Activated naive CD4-positive, alpha-beta T cell treated with anti-CD3 and anti-CD28 coated beads, Interleukin-2, amount 50 U/mL, for 16 hours (primary cell): ENCODE measurements at places on chromosomes 7 and 10.

- DNase-seq = no peak
Measured at GRCh38 chr7:45161138-45161537, 3.5 kb downstream of the RAMP3 start.

DNA sequence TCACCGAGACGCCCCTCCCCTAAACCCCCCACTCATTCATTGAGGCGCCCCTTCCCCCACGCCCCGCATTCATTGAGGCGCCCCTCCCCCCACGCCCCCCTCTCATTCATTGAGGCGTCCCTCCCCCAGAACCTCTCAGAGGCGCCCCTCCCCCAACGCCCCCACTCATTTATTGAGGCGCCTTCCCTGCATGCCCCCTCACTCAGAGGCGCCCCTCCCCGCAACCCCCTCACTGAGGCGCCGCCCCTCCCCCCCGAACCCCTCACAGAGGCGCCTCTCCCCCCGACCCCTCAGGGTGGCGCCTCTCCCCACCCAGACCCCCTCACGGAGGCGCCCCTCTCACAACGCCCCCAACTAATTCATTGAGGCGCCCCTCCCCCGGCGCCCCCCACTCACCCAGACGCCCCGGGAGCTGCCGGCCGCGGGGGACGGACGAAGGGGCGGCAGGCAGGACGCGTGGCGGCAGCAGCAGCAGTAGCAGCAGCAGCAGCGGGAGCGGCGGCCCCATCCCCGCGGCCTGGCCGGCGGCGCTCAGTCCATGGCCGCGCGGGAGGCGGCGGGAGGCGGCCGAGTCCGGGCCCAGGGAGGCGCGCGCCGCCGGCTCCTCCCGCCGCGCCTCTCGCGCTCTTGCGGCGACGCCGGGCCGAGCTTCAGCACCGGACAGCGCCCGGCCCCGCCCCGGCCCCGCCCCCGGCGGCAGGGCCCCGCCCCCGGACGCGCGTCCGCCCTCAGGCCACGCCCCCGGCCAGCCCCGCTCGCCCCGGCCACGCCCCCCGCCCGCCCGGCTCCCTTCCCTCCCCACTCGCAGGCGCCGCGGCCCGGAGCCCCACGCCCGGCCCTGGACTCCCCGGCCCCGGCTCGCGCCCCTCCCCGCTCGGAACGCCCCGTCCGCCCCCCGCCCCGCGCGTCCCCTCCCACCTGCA, at the start of gene PTPRN2:
PTPRN2 (minus strand) TSS at position 662 of the 923 bp plus-strand sequence.
- peak; percentile 35 for DNase-seq

GRCh38 chr7:143514487-143514886, 36.8 kb downstream of the TAS2R41 start:
- no peak for DNase-seq

GRCh38 chr7:150803161-150803860, 2.7 kb downstream of the TMEM176A start:
- no peak for DNase-seq

DNA sequence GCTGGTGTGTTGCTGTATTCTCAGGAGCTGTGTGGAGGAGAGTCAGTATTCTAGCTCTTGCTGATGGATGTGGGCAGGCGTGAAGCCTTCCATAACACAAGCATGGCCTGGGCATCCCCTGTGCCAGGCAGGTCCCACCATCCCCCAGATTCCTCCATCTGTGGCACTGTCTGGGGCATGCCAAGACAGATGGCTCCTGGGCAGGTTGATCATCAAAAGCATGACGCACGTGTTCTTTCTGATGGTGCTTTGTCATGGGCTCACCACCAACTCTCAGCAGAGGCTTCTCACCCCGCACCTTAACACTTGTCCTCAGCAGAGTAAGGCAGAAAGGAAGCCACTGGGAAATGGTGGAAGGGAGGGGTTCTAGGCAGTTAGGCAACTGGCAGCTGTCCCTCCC, 364.3 kb downstream of the PLXNA4 start:
- DNase-seq = no peak

DNA sequence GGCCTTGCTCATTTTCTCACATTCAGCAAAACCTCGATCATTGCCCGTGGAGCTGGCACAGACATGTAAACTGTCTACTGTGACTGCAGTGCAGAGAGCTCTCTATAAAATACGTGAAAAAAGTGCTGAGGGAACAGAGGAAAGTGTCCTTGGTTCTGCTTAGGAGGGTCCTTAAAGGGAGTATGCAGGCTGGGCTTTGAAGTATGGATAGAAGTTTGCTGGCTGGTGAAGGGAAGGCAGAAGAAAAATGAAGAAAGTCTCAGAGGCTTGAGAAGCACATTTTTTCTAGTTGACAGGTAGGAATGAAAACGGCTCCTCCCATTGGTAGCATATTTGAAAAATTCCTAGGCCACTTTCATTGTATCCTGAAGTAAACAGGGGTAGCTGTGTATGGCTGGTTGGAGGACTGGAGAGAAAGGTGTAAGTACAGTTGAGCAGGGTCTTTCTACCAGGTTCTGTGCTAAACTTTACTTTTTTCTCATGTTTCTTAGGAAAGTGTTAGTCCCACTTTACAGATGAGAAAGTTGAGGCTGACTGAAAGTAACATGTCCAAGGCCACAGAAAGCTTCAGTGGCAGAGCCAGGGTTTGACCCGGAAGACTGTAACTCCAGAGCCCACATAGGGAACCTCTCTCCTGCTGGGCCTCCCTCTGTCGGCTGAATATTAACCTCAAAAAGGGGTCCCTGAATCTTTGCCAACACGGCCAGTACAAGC, 63.0 kb upstream of the PPIF start:
- DNase-seq = no peak
